Aorta (tissue), 5 donors: ENCODE measurements at places on chromosomes 16 and 17.

- H3K36me3 ChIP-seq = no peaks in the 10 kb centered on the region
- DNase-seq = peak; percentile 83
- peak overlapping the region; percentile 63 for H3K27ac ChIP-seq
- peak overlapping the region; percentile 66 for H3K4me3 ChIP-seq
Measured at GRCh38 chr17:35433075-35433894, 985 bp upstream of the SLFN12 start.

DNA sequence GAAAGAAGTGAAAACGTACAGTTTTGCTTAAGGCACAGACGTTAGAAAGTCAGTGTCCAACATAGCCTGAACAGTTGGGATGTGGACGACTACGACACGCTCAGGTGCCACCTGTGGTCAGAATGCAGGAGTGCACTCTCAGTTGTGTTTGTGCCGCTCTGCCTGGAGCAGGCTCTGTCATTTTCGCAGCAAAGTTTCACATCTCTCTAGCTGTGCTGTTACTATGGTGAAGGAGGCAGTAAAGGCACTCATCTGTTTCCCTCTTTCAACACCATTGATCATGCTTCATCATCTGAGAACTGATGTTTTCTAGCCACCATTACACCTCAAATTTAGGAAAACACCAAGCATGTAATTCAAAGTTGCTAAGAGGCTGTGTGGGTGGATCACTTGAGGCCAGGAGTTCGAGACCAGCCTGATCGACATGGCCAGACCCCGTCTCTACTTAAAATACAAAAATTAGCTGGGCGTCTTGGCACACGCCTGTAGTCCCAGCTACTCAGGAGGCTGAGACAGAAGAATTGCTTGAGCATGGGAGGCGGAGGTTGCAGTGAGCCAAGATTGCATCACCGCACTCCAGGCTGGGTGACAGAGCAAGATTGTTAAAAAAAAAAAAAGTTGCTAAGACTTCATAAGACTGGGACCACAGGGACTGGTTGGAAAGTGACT is 44.9 kb upstream of the DNAJA2 start:
- H3K27ac ChIP-seq = no peak overlapping the region
- no peaks in the 10 kb centered on the region for H3K4me1 ChIP-seq
- H3K36me3 ChIP-seq = no peaks in the 10 kb centered on the region
- no peak overlapping the region for H3K4me3 ChIP-seq
- no peaks in the 10 kb centered on the region for H3K27me3 ChIP-seq

DNA sequence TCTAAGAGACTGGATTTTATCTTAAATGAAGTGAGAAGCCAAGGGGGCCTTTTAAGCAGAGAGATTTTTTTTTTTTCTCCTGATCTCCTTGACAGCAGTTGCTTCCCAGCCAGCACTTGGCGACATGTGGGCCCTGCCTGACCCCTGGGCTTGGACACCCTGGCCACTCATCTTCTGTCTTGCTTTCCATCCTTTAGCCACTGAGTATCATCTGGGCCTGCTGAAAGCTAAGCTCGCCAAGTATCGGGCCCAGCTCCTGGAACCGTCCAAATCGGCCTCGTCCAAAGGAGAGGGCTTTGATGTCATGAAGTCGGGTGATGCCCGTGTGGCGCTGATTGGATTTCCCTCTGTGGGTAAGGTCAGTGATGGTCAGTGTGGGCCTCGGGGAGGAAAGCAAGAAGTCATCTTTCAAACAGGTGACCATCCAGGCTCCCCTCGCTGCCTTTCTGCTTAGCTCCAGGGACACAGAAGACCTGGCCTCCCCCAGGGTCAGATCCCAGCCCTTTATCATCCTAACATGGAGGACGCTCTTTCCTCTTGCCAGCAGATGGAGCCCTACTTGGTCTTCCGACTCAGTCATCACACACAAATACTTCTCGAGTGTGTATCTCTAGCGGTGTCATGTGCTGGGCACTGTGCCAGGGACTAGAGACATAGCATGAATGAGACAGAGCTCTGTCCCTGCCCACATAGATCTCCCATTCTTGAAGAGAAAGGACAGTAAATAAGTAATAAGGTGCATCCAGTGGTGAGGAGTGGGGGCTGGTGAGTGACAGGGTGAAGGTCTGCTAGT is 6.1 kb downstream of the DRG2 start:
- no peak overlapping the region for H3K4me3 ChIP-seq
- H3K4me1 ChIP-seq = no peaks in the 10 kb centered on the region
- H3K27me3 ChIP-seq = no peaks in the 10 kb centered on the region
- H3K27ac ChIP-seq = no peak overlapping the region
- peaks cover 3% of the 10 kb centered on the region for H3K36me3 ChIP-seq

DNA sequence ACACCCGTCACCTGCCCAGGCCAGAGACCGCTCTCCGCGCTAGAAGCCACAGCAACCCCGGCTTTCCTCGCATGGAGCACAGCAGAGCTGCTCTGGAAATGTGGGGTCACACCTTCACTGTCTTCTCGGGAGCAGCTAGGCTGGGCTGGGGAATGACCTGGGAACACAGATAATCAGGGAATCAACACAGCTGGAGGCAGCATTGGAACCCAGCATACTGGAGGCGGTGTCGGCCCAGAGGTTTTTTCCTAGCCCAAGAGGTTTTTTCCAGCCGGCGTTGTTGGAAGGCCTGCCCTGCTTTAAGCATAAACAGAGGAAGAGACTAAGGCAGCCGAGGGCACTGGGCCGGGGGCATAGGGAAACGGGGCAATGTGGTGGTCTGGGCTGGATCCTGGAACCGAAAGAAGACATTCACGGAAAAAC is 791 bp upstream of the PLD6 start:
- H3K4me1 ChIP-seq = no peaks in the 10 kb centered on the region
- no peaks in the 10 kb centered on the region for H3K27me3 ChIP-seq
- H3K36me3 ChIP-seq = no peaks in the 10 kb centered on the region
- no peak overlapping the region for H3K4me3 ChIP-seq
- DNase-seq = no peak

GRCh38 chr16:70610273-70611223 is 35.8 kb upstream of the IL34 start:
- H3K4me3 ChIP-seq = no peak overlapping the region
- no peaks in the 10 kb centered on the region for H3K36me3 ChIP-seq
- no peak for DNase-seq
- no peaks in the 10 kb centered on the region for H3K27me3 ChIP-seq

- no peak overlapping the region for H3K27ac ChIP-seq
- H3K36me3 ChIP-seq = no peaks in the 10 kb centered on the region
- H3K27me3 ChIP-seq = no peaks in the 10 kb centered on the region
- DNase-seq = no peak
- H3K4me3 ChIP-seq = no peak overlapping the region
Measured at GRCh38 chr16:27430512-27430911, 28.5 kb downstream of the IL21R start.

DNA sequence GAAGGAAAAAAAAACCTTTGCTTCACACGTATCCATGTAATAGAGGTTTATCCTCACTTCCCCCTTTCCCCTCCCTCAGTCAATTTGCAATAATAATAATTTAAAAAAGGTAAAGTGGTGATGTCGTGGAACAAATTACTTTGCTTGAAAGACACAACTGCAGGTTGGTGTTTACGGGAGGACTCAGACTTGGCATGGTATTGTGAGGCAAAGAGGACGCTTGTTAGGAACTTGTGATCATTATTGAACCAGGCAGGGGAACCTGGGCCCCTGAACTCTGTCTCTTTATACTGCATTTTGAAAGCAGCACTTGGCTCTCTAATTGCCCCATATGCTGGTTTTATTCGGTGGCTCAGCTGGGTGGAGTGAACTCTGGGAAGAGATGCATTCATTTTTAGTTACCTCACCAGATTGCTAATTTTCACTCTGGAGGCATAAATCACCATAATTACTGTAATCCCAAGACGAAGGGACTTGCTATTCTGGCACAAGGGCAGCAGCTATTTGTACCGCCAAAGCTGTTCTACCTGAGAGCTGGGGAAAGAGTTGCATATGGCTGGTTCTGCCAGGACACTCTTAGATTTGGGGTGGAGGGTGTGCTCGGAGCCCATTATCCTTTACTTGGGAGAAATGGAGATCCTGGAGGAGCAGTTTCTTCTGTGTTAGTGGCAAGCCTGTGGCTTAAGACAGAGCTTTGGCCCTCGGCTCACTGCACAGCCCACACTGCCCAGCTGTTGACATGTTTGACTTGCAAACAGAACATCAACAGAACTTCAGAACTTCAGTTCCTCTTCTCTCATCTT is 5.7 kb upstream of the DHX8 start:
- no peaks in the 10 kb centered on the region for H3K4me1 ChIP-seq
- no peaks in the 10 kb centered on the region for H3K27me3 ChIP-seq
- H3K4me3 ChIP-seq = no peak overlapping the region
- no peaks in the 10 kb centered on the region for H3K36me3 ChIP-seq
- no peak overlapping the region for H3K27ac ChIP-seq

GRCh38 chr17:42345396-42346073 is 42.7 kb downstream of the STAT3 start:
- H3K27me3 ChIP-seq = no peaks in the 10 kb centered on the region
- no peak for DNase-seq
- peaks cover 4% of the 10 kb centered on the region for H3K4me1 ChIP-seq
- H3K36me3 ChIP-seq = peaks cover 6% of the 10 kb centered on the region

GRCh38 chr17:76701471-76701967 is 9.2 kb downstream of the MXRA7 start:
- H3K36me3 ChIP-seq = no peaks in the 10 kb centered on the region
- no peak overlapping the region for H3K4me3 ChIP-seq
- no peaks in the 10 kb centered on the region for H3K27me3 ChIP-seq
- DNase-seq = no peak
- H3K4me1 ChIP-seq = peaks cover 2% of the 10 kb centered on the region

DNA sequence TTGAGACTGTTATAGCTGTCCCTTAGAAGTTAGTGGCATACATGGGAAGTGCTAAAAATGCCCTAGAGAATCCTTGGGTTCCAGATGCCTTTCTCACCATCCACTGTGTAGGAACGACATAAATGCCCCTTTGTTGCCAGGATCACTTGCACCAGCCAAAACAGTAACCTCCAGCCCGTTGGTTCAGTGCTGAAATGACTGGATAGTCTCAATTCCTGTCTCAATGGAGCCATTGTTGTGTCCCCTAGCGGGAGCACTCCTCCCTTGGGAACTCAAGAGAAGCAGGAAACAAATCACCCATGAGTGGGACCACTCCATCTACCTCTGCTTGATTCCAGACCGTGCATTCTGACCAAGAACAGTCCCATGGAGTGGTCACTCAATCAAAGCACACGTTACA is 23.1 kb downstream of the MPHOSPH6 start:
- H3K4me1 ChIP-seq = no peaks in the 10 kb centered on the region
- no peak for DNase-seq

DNA sequence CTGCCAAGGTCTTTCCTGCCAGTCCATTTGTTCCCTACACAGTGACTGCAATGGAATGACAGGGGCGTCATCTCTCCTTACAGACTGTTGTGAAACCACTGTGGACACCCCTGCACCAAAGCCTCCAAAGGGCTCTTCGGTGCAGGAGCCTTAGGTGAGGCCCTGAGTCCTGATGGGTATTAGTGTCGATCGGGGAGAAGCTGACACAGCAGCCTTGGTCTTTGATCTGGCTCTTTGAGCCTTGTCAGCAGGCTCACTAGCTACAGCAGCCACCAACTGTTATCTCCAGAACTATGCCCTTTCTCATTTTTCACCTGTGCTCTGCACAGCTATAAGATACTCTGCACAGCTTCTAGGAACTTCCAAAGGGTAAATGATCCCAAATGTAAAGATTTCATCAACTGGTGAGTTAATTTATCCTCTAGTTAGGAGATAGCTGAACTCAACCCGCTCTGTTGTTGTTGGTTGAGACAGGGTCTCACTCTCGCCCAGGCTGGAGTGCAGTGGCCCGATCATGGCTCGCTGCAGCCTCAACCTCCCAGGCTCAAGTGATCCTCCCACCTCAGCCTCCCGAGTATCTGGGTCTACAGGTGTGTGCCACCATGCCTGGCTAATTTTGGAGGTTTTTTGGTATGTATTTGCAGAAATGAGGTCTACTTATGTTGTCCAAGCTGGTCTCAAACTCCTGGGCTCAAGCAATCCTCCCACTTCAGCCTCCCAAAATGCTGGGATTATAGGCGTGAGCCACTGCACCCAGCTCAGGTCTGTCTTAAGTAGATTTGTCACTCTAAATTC is 19.7 kb downstream of the G6PC1 start:
- peaks cover 3% of the 10 kb centered on the region for H3K4me1 ChIP-seq
- no peak for DNase-seq
- no peak overlapping the region for H3K27ac ChIP-seq
- no peak overlapping the region for H3K4me3 ChIP-seq
- no peaks in the 10 kb centered on the region for H3K36me3 ChIP-seq

DNA sequence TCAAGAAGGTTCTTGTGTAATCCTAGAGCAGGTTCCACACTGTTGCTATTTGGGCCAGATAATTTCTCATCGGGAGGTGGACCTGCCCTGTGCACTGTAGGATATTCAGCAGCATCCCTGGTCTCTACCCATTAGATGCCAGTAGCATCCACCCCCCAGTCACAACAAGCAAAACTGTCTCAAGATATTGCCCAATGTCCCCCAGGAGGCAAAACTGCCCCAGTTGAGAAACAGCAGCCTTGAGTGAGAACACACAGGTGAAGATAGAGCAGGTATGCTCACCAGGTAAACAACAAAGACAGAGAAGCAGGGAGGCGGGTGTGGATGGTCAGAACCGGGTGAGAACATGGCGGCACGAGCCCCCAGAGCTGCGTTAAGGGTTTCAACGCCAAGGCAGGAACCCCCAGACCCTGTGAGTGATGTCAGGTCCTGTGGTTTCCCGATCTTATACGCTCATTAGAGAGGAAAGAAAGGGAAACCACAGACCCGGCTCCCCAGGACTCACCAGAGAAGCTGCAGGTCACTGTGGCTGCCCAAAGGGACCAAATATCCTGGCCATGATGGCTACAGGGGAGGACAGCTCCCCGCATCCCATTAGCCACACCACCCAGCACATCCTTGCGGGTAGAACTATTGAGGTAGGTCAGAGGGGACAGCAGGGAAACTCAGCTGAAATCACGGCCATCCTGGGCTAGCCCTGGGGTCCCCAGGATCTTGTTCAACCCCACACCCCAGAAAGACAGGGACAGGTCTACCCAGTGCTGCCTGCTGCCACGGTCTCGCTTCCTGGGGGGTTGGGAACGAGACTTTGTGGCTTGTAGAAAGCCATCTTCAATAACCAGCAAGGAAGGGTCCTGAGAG is 21.2 kb downstream of the CDC42EP4 start:
- peak overlapping the region; percentile 90 for H3K27ac ChIP-seq
- no peaks in the 10 kb centered on the region for H3K27me3 ChIP-seq
- no peak overlapping the region for H3K4me3 ChIP-seq
- DNase-seq = no peak

GRCh38 chr17:3961564-3962047 is 2.6 kb downstream of the ATP2A3 start:
- no peak overlapping the region for H3K4me3 ChIP-seq
- no peaks in the 10 kb centered on the region for H3K36me3 ChIP-seq
- H3K4me1 ChIP-seq = no peaks in the 10 kb centered on the region
- H3K27ac ChIP-seq = no peak overlapping the region
- DNase-seq = no peak
